NCI-H446 (cell line): ENCODE measurements at places on chromosomes 1 and 21.

GRCh38 chr1:211639475-211640300, 35.7 kb downstream of the NEK2 start:
- DNase-seq: no peak

DNA sequence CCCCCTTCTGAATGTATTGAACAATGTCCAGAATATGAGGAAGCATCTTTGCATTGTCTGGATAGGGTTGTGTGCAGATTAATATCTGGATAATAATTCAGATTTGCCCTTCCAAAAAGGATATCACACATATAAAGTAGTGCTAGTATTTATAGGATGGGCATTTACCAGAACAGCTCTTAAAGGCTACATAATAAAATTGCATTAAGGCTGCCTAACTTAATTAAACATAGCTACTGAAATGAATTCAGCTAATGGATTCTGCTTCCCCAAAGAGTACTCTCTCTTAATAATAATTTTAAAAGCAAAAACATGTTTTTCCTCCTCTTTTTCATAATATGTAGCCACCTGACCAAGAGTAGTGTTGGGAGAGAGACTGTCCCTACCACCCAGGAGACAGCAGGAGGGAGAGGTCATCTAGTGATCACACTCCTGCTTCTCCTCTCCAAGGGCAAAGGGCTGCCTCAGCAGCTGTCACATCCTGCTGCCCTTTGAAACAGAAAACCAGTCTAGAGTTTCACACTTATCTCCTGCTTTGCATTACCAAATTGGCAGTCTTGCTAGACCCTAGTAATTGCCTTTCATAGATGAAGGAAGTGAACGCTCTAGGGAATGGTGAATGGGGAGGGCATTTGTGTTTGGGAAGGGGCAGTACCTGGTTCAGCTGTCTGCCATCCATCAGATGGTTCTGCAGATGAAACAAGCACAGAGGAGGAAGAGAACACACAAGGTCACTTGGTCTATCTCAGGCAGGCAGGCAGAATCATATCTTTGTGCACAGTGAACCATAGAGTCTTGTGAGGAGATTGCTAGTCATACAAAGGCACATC, 29.3 kb upstream of the DDAH1 start:
- DNase-seq: no peak

DNA sequence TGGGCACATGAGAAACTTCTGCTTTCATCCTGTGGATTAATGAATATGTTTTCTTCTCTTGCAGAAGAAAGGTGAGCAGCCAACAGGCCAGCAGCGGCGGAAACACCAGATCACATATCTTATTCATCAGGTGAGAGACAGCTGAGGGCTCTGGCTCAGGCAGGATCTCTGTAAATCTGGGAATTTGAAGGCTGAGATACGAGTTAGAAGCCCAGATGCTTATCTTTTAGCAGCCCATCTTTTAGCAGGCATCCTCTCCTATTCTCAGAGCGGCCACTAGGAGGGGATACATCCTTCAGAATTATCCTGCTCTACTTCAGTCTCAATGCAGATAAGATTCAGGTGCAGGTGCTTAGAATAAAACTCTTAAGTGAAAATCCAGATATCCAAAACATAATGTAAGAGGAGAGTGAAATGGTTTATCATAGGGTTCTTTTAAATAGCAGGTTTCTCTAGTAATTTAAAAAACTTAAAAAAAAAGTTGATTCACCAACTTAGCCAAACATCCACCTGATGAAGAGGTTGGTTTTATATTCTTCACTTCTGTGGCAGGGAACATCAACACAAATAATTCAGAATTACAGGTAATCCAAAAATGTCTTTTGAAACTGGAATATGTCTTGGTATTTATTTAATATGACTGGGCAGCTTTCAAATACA, 19.3 kb downstream of the SH2D2A start:
- peak; percentile 50 for DNase-seq

DNA sequence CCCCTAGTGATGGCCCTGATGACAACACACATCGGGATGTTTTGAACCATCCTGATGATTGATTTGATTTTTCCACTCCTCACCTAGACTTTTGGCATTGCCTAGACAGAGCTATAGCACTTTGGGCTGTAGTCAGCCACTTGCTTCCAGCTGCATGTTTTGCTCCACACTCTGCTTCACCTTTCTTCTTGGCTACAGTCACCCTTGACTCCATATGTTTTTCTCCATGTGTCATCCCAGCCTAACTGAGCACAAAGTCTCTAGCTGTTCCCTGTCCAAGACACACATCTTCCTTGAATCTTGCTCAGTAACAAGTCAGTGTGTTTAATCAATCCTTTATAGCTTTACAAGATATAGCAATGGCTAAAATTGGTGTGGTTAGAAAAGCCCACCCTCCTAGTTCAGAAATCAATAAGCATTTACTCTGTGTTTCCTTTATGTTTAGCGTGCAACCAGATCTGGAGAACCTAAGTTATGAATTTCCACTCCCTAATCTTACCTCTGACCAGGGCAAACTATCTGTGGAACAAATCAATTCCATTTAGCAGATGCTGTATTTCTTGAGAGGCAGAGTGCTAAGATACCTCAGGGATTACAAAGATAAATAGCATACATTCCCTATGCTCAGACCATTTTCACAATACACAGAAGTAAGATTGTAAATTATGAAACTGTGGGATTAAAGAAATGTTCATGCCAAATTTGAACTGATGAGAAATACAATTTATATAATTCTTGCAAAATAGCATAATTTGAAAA, 98.4 kb upstream of the LYPLAL1 start:
- no peak for DNase-seq

- no peak for DNase-seq
Observed at GRCh38 chr1:232598133-232598532, 31.8 kb downstream of the SIPA1L2 start.

DNA sequence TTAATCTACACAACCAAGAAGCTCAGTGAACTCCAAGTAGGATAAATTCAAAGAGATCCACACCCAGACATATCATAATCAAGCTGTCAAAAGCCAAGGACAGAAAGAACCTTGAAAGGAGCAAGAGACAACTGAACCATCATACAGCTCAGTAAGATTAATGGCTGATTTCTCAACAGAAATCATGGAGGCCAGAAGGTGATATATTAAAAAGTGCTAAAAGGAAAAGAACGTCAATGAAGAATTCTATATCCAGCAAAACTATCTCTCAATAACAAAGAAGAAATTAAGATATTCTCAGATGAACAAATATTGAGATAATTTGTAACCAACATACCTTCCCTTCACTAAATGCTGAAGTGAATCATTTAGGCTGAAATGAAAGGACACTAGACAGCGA, 161.8 kb downstream of the TRABD2B start:
- DNase-seq: no peak

DNA sequence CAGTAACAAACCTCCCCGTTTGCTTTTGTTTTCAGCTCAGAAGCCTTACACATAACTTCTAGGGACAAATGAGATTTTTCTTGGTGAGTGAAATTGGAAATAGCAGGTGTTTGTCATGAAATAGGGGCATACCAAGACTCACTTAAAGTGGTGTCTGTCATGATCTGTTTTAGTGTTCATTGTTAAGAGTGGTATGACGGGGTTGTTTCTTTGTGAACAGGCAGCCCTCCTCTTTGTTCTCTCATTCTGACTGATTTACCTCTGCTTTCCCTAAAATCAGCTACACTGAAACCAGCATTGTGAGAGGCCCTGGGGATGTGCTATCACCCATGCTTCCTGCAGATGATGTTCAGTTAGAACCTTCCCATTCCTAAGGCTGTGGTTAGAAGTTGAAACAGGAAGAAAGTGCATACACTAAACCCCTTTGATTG, 2.5 kb upstream of the ERO1B start:
- DNase-seq: no peak

GRCh38 chr21:35646606-35647005, 413.7 kb downstream of the SETD4 start:
- no peak for DNase-seq

GRCh38 chr1:6827079-6827478, 41.8 kb downstream of the CAMTA1 start:
- DNase-seq: no peak

GRCh38 chr1:226979517-226980121, 39.5 kb downstream of the COQ8A start:
- DNase-seq: no peak

- DNase-seq: no peak
Observed at GRCh38 chr21:39712976-39713375, 32.0 kb upstream of the IGSF5 start.

DNA sequence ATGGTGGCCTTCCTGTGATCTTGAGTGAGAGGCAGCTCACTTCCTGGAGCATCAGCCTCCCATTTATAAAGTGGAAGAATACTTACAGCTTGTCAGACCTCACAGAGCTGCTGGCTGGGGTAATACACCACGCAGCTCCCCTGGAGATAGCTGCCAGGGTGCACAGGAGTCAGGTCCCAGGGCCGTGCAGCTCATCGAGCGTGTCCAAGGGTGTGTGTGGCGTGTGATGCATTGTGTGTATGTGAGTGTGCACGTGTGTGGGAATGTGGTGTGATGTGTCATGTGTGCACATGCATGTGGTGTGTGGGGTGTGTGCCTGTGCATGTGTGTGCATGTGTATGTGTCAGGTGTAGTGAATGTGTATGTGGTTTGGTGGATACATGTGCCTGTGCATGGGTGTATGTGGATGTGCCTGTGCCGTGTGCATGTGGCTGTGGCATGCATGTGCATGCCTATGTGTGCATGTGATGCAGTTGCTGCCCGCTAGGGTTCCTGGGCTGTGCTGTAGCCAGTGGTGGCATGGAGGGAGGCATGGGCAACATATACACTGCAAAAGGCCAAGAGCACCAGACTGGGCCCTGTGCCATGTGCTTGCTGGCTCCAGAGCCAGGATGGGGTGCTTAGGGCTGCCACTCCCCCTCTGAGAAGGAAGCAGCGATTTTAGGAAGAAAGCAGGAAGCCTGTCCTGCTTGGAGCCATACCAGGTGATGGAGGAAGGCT, 24.6 kb downstream of the WNT3A start:
- peak; percentile 20 for DNase-seq

GRCh38 chr1:46653405-46653958, 14.7 kb downstream of the ATPAF1 start:
- no peak for DNase-seq

- DNase-seq: no peak
Observed at GRCh38 chr1:210711825-210712612, 383.3 kb downstream of the HHAT start.

- DNase-seq: no peak
Observed at GRCh38 chr21:16642353-16642752, 870.5 kb upstream of the CXADR start.

- no peak for DNase-seq
Observed at GRCh38 chr21:43696214-43696613, 22.7 kb upstream of the PDXK start.

- peak; percentile 33 for DNase-seq
Observed at GRCh38 chr1:33086384-33086850, 5.5 kb downstream of the AZIN2 start.

DNA sequence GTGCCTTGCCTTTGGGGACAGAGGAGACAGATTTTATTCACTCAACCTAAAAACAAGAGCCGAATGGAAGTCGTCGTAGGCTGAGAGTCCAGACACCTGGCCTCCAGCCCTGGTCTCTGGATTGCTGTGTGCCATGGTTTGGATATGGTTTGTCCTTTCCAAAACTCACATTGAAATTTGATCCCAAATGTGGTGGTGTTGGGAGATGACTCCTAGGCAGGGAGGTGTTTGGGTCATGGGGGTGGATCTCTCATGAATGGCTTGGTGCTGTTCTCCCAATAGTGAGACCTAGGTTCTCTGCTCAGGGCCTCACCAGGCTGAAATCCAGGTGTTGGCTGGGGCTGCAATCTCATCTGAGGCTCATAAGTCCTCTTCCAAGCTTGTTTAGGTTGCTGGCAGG, 75.5 kb downstream of the FOXD2 start:
- no peak for DNase-seq

GRCh38 chr21:39484711-39485276, 33.0 kb downstream of the SH3BGR start:
- no peak for DNase-seq

- DNase-seq: no peak
Observed at GRCh38 chr1:30381671-30382365, 341.6 kb downstream of the MATN1 start.

GRCh38 chr1:155051342-155051776, 243 bp downstream of the ADAM15 start:
- no peak for DNase-seq

DNA sequence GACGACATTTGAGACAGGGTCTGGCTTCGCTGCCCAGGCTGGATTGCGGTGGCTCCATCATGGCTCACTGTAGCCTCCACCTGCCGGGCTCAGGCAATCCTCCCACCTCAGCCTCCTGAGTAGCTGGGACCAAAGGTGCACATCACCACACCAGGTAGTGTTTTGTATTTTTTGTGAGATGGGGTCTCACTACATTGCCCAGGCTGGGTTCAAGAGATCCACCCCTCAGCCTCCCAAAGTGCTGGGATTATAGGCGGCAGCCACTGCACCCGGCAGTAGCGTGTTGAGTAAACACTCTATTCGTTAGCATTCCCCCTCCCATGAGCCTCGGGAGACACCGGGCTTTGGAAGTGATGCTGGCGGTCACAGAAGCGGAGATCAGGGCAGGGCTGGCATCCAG, 6.8 kb upstream of the C1QTNF12 start:
- DNase-seq: no peak

DNA sequence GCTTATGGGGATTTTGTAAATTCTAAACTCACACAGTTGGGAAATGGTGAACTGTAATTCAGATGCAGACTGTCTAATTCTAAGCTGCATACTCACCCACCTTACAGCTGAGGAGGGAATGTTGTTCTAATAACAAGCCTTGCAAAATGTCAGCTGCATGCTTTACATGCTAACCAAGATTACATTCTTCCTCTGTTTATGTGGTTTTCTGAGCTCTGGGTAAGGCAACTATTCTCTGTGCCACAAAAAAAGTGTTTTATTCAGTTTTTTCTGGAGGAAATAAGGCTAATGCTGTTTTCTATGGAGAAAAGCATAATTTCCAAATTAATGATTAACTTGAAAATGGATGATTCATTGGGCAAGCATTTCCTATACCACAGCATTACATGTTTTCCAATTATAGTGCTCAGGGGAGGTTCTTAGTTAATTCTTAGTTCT, 64.9 kb downstream of the RGS13 start:
- no peak for DNase-seq

DNA sequence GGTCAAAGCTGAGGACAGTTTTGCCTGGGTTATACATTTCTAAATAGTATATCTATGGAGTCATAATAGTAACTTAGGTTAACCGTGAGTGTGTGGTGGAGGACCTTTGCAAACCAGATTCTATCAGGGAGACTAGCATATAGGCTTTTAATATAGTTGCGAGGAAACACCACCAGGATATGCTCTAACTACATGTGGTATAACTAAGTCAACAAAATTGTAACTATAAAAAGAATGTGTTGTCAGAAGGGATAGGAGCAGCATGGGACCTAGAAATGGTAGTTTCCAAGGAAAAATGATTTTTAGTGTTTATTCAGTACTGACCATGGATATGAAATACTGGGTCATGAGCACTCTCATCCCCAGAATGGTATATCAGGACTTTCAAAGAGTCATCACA, 338.1 kb downstream of the TGFB2 start:
- DNase-seq: no peak

GRCh38 chr1:234531151-234531635, 52.2 kb upstream of the TARBP1 start:
- no peak for DNase-seq

- no peak for DNase-seq
Observed at GRCh38 chr21:30447056-30447455, 7.0 kb downstream of the KRTAP15-1 start.

GRCh38 chr21:37367336-37367702, 746 bp downstream of the DYRK1A start:
- no peak for DNase-seq

GRCh38 chr1:212490276-212490675, 57.6 kb downstream of the NENF start:
- no peak for DNase-seq

GRCh38 chr1:2095981-2096736, 45.9 kb downstream of the PRKCZ start:
- DNase-seq: no peak

- no peak for DNase-seq
Observed at GRCh38 chr1:55144886-55145285, 70.3 kb downstream of the USP24 start.
